ENCODE measurements at places on chromosomes 4 and X.

DNA sequence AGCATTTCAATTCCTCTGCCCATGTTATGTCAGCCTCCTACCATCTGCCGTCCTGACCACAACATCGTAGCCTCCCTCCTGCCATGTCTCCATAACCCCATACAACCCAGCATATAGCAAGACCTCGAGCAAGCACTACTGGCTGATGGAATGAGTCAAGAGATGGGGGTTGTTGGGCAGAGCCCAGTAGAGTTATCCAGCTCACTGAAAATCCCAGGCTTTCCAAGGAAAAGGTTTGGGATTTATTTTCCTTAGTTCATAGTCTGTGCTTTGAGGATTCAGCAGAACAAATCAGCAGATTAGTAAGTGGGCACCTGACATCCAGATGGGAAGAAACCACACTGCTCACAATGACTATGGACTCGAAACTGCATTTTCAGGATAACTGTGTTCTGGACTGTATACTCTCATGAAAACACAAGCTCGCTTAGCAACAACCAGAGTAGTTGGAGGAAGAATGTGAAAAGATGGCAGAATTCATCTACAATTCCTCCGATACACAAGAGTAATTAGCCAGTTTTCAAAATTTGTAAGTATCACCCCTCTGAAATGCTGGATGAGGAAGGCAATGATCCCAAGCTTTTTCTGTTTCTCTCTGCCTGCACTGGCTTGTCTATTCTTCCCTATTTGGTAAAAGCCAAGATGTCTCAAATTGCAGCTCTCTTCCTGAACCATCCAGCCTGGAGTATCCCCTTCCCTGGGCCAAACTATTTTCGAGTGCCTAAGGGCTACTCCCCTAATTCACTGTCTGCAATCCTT, 186.2 kb upstream of the TBL1X start:
- DNase-seq = peak; percentile 34

DNA sequence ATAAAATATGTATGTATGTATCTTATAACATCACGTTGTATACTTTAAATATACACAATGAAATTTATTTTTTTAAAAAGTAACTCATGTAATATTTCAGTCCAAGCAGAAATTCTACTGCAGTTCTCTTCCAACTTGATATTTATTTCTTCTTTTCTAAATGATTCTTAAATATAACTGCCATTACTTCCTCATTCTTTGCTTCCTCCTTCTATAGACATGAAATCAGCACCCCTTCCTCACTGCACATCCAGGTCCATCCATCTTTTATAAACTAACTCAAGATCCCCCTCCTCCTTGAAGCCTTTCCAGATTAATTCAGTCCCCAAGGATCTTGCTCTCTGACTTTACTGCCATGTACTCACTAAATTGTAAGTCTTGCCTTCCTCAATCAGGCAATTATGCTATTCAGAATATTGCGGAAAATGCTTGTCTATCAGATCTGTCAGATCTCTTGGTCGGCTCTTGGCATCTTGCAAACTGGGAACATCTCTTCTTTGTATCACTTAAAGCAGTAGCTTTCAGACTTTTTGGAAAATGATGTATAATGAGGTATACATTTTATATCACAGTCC, 3.7 kb downstream of the GPRIN3 start:
- DNase-seq = no peak

- DNase-seq = peak; percentile 30
Observed at GRCh38 chrX:131778269-131779218, 234.7 kb downstream of the OR13H1 start.

DNA sequence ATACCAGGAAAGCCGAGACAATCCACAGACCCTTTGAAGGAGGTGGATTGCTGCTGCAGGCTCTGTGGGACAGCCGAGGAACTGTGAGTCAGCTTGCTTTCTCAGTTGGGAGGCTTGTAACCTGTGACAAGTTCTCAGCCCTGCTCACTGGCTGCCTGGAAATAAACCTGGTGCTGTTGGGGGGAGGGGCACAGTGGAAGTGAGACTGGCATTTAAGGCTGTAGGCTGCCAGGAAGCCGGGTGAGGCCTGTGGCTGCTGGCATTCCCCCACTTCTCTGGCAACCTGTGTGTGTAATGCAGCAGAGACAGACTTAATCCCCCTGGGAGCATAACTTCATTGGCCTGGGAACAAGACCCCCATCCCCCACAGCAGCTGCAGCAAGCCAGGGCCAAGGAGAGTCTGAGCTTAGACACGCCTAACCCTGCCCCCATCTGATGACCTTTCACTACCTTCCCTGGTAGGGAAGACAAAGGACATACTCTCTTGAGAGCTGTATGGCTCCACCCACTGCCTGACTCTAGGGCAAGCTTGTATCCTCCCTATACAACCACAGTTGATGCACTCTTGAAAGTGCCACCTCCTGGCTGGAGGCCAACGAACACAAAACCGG, 64.1 kb downstream of the ALPK1 start:
- DNase-seq = no peak

DNA sequence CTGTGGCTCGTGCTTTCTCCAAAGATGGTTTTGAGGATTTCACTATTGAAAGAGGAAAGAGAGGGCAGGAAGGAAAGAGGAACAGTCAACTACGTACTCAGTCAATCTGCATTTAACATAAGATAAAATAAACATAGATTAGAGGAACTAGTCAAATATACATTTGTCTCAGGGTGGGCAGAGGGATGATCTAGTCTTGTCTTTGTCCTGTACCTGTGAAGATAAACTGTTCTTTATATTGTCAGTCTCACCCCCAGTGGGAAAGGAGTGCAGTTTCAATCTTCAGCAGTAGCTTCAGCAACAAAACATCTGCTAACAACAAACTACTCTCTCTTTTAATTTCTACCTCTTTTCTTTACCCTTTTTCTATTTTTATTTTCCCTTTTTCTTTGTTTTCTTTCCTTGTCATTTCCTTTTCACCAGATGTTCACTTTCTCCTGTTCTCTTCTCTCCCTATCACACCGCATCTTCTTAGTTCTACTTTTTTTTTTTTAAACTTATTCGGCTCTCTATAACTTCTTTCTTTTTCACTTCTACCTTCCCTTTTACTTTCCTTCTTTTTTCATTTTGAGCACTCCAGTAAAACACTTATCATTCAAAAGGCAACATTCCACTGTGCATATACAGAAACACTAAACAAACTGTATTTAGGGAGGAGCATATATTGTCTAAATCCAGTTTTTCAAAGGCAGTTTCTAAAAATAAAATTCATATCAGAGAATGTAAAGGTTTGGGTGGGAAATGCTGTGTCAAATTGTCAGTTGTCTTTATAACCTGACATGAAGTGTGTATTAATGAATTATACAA, 51.4 kb upstream of the GUCY1A1 start:
- DNase-seq = no peak

GRCh38 chr4:19298998-19299397, 952.7 kb upstream of the SLIT2 start:
- no peak for DNase-seq

Data from AG08396 (cell line).